Activated T-helper 1 cell treated with Interleukin-2 at 50 U/mL for 16 hours (primary cell): ENCODE measurements at places on chromosomes 12 and 14.

DNA sequence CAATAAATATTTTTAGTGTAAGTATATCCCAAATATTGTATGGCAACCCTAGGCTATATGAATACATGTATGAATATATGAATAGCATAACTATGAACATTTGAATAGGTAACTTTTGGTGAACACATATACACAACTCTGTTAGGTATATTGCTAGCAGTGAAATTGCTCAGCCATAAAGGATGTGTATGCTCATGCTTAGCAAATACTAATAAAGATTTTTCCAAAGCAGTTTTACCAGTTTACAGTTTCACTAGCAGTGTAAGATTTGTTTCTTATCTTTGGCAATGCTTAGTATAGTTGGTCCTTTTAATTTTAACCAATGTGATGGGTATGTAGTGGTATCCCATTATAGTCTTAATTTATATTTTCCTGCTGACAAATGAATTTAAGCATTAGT lies 5.3 kb upstream of the DAAM1 start:
- DNase-seq = no peak

DNA sequence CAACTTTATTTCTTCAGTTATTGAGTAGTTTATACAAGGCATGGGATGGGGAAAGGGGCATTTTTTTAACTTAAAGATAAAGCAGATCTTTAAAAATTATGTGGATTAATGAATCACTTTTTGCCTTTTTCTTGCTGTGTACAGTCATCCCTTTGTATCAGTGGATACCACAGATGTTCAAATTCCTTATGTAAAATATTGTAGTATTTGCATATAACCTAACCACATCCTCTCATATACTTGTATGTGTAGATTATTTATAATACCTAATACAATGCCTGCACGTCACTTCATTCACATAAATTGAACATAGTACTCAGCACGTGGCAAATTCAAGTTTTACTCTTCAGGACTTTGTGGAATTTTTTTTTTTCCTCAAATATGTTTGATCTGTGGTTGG lies 66.5 kb upstream of the MON2 start:
- DNase-seq = no peak

DNA sequence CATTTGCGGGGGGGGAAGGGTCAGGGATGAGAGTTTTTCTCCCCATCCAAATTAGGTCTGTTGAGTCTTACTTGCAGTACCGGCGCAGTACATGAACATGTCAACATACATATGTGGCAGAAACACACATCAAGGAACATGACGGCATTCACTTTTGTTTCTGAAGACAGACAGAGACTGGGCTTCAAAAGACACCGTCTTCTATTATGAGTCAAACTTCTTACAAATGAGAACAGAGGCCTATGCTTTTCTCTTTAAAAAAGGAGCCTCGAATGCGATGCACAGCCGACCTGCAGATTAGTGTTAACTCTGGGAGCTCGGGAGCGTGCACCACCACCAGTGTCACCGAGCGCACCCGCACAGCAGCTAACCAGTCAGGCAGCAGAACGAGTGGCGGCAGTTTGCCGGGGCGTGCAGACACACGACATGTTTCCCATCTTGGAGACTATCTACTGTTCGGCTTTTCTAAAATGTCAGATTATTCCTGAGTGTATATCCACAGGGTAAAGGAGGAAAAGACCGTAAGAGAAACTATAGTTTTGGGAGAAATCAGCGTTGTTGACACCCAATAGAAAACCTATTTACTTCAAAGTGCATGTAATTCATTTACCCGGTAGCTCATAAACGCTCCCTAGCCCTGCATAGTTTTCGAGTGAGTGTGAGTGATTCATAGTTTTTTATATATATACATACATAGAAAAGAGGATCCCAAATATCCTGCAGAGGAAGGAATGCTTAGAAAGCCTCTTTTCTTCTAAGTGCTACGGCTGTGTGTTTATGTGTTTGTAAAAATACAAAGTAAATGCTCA lies 33.0 kb downstream of the UBR7 start:
- no peak for DNase-seq

- DNase-seq = no peak
Observed at GRCh38 chr14:35565871-35566464, 32.0 kb downstream of the INSM2 start.

DNA sequence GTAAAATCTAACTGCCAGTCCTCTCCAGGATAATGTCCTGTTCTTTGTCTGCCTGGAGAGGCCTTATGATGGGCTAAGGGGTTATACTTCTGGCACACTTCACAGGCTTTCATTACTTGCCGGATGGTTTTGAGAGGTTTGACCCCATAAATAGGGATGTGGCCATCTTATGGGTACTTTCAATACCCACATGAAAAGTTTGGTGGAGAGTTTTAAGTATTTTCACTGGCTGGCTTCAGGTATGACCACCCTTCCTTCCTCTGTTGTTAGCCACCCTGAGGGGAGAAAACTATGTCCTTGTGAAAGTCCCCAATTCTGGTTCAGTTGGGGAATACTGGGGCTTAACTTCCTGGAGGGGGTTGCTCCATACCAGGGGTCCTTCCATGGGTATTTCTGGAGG lies 54.8 kb downstream of the ASCL4 start:
- DNase-seq = no peak
